ENCODE measurements at places on chromosomes 11 and 22.
A peak's percentile ranks its signal among the peaks of the same experiment; 100 is the strongest.

DNA sequence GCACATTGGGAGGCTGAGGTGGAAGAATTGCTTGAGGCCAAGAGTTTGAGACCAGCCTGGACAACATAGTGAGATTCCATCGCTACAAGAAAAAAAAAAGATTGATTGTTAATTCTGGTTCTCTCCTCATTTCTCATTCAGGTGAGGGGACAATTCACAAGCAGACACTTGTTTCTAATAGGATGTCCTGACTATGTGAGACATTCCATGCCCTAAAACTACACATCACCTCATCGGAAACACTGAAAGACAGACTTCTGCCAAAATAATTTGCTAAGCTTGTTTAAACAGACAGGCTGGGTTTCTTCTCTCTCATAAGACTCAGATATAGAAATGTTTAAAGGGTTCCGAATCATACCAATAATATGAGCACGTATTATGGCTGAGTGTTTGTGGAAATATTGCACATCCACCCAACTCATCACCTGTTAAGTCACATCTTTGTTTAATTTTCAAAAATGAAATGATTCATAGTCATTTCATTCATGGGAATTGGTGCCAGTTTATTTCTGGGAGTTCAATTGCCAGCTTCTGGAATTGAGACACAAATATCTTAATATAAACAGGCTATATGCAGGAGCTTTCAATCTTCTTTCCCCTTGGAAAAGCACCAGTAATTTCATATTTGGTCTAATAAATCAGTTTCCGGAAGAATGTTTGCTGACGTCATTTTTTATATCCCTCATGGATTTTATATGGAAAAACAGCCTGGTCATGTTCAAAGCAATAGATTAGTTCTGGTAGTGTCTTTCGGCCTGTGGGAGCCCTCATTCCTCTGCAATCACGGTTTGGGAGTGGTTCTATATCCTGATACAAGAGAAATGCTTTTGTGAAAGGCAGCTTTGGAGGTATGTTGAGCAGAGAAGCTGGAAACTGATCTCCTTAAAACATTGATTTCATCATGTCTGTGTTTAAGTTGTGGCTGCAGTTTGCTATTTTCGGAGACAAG lies 87.0 kb downstream of the BDNF start:
- no peak for DNase-seq

- no peak for DNase-seq
Observed at GRCh38 chr11:119681361-119681910, 47.6 kb downstream of the NECTIN1 start.

GRCh38 chr11:2432171-2432621 lies 12.1 kb downstream of the TRPM5 start:
- no peak for DNase-seq

DNA sequence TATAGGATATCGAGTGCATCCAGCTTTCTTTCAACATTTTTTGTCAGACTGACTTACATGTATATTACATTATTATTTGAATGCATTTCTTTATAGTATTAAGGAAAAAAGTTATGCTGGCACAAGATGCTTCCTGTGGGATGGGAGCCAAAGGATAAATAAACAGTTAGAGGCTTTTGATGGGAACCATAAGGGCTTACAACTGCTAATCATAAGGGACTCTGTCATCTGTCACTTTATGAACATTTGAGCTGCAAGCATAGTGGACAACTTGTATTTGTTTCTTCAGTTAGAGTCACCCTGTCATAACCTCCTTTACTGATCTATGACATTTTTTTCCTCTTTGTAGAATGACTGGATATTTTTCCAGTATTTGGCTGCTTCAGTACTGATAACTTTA lies 132.4 kb upstream of the CHORDC1 start:
- DNase-seq = no peak

DNA sequence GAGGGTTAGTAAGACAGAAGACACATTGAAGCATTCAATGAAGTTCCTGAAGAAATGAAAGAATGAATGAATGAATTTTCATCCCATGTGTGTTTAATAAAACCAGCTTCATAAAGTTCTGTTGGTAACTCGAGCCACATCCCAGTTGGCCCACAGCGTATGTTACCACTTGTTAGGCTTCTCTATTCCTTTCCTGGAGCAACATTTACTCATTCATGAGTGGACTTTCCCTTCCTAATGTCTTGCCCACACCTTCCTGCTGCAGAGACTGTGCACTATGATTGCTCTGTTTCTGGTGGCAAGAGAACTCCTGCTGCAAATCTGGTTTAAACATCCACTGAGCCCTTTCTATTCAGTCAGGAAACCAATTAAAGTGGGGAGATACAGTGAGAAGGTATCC lies 7.0 kb downstream of the OR52R1 start:
- no peak for DNase-seq

- peak; percentile 20 for DNase-seq
Observed at GRCh38 chr22:46462726-46463371, 74.6 kb downstream of the CELSR1 start.

Data from K562 (cell line).